ENCODE measurements at places on chromosomes 12 and 14. TPM values are rescaled to one million over a fixed set of nuclear protein-coding genes. Genes with fewer than 3 reads are reported as not detected.

SMIM41 gene
- total RNA-seq = 4.5 TPM

DPPA3 gene
- total RNA-seq = not detected

CIROP gene
- 1.7 TPM for total RNA-seq

CATSPERB gene
- not detected for total RNA-seq

KRT2 gene
- not detected for total RNA-seq

RFLNA gene
- not detected for total RNA-seq

SLCO1B1 gene
- total RNA-seq = not detected

CEBPE gene
- total RNA-seq = not detected

EIF2B1 gene
- 59.0 TPM for total RNA-seq

KRT71 gene
- not detected for total RNA-seq
